T-helper 2 cell treated with Interferon-gamma antibody and Interleukin-4, amounts not matched to agents 100 ng/mL and 5 ng/mL, for 36 hours (primary cell): ENCODE measurements at places on chromosomes 4 and X. TPM values are rescaled to one million over a fixed set of nuclear protein-coding genes. Genes with fewer than 3 reads are reported as not detected.

HTRA3 gene
- not detected in 2 replicates for total RNA-seq

DCHS2 gene
- not detected in 2 replicates for total RNA-seq

DCX gene
- not detected in 2 replicates for total RNA-seq

PCDH7 gene
- total RNA-seq, result not detected in 2 replicates

SCML2 gene
- total RNA-seq, result 2.0 and 2.7 TPM in 2 replicates

ARL9 gene
- total RNA-seq, result 0.14 TPM in 1 of 2 replicates, not detected in the other

CCNB3 gene
- total RNA-seq, result 1.3 and 1.5 TPM in 2 replicates

FGF2 gene
- total RNA-seq, result 0.30 and 0.59 TPM in 2 replicates

DIPK2B gene
- not detected in 2 replicates for total RNA-seq

PDE6B gene
- 13.5 and 14.1 TPM in 2 replicates for total RNA-seq

RASGEF1B gene
- 0.57 and 1.1 TPM in 2 replicates for total RNA-seq

NRK gene
- total RNA-seq, result not detected in 2 replicates

REPS2 gene
- 0.36 TPM in 1 of 2 replicates, not detected in the other for total RNA-seq

GPR78 gene
- total RNA-seq, result not detected in 2 replicates

ALB gene
- total RNA-seq, result not detected in 2 replicates
